Esophagus muscularis mucosa (tissue), 4 donors: ENCODE measurements at places on chromosomes 4 and X. TPM values are rescaled to one million over a fixed set of nuclear protein-coding genes. Genes with fewer than 3 reads are reported as not detected.

DNA sequence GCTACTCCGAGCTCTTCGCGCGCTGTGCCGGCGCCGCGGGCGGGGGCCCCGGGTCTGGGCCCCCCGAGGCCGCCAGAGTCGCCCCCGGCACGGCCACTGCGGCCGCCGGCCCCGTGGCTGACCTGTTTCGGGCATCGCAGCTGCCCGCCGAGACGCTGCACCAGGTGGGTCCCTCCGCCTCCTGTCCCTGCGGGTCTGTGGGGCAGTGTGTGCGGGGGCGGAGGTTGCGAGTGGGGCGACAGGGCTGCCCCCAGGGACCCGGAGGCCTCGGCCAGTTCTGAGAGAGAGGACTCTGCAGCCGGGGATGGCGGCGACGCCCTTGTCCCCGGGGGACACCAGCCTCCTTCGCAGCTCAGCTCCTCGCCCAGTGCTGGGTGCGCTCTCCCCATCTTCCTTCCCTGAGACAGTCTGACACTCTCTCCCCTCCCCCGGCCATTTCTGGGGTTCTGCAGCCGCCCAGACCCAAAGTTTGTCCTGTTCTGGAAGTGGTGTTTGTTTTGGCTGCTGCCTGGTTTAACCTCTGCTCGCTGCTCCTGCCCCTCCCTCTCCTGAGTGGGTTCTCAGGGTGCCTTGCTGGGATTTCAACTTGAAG is 609 bp downstream of the REPS2 start:
- no peak overlapping the region for H3K27ac ChIP-seq
- H3K4me3 ChIP-seq = peak overlapping the region; percentile 65
- H3K4me1 ChIP-seq = peaks cover 5% of the 10 kb centered on the region
- no peaks in the 10 kb centered on the region for H3K36me3 ChIP-seq
- no peak for DNase-seq

GRCh38 chrX:100494646-100495370 is 84.7 kb upstream of the PCDH19 start:
- DNase-seq = no peak
- H3K4me3 ChIP-seq = no peak overlapping the region
- H3K27me3 ChIP-seq = no peaks in the 10 kb centered on the region
- H3K4me1 ChIP-seq = no peaks in the 10 kb centered on the region
- H3K36me3 ChIP-seq = no peaks in the 10 kb centered on the region
- no peak overlapping the region for H3K27ac ChIP-seq

The PALLD gene
- total RNA-seq = 3,507 TPM

GRCh38 chr4:3341760-3342159 is 48.9 kb downstream of the RGS12 start:
- H3K27ac ChIP-seq = no peak overlapping the region
- peaks cover 9% of the 10 kb centered on the region for H3K36me3 ChIP-seq
- H3K4me3 ChIP-seq = no peak overlapping the region
- no peaks in the 10 kb centered on the region for H3K27me3 ChIP-seq
- no peak for DNase-seq
- H3K4me1 ChIP-seq = peaks cover 10% of the 10 kb centered on the region

The ZNF595 gene
- total RNA-seq = 12.8 TPM

The SYTL5 gene
- not detected for total RNA-seq

DNA sequence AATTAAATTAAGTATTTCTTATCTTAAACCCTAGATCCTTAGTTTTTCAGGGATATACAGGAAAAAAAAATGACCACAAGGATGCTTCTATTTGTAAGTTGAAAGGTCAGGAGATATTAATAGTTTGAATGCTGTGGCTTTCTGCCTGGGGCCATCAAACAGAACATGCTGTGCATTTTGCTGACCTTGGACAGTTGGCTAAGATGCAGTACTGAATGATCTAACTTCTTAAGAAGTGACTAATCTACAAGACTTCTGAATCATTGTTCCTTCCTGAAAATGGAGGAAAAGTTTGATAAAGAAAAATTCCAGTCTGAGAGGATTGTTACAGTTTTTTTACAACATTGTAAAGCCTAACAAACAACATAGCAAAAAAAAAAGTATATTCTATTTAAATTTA is 237.8 kb upstream of the JADE1 start:
- no peak overlapping the region for H3K4me3 ChIP-seq
- no peak for DNase-seq
- H3K4me1 ChIP-seq = peaks cover 35% of the 10 kb centered on the region
- H3K27me3 ChIP-seq = no peaks in the 10 kb centered on the region
- H3K36me3 ChIP-seq = no peaks in the 10 kb centered on the region

The NHSL2 gene
- total RNA-seq = 31.4 TPM

- no peak overlapping the region for H3K27ac ChIP-seq
- H3K36me3 ChIP-seq = no peaks in the 10 kb centered on the region
- no peaks in the 10 kb centered on the region for H3K27me3 ChIP-seq
Observed at GRCh38 chr4:153409412-153409811, 56.7 kb upstream of the TMEM131L start.

- peaks cover 80% of the 10 kb centered on the region for H3K36me3 ChIP-seq
- no peak overlapping the region for H3K4me3 ChIP-seq
- H3K27me3 ChIP-seq = no peaks in the 10 kb centered on the region
- no peaks in the 10 kb centered on the region for H3K4me1 ChIP-seq
- no peak overlapping the region for H3K27ac ChIP-seq
- DNase-seq = no peak
Observed at GRCh38 chr4:108029731-108030130, 40.0 kb downstream of the HADH start.

DNA sequence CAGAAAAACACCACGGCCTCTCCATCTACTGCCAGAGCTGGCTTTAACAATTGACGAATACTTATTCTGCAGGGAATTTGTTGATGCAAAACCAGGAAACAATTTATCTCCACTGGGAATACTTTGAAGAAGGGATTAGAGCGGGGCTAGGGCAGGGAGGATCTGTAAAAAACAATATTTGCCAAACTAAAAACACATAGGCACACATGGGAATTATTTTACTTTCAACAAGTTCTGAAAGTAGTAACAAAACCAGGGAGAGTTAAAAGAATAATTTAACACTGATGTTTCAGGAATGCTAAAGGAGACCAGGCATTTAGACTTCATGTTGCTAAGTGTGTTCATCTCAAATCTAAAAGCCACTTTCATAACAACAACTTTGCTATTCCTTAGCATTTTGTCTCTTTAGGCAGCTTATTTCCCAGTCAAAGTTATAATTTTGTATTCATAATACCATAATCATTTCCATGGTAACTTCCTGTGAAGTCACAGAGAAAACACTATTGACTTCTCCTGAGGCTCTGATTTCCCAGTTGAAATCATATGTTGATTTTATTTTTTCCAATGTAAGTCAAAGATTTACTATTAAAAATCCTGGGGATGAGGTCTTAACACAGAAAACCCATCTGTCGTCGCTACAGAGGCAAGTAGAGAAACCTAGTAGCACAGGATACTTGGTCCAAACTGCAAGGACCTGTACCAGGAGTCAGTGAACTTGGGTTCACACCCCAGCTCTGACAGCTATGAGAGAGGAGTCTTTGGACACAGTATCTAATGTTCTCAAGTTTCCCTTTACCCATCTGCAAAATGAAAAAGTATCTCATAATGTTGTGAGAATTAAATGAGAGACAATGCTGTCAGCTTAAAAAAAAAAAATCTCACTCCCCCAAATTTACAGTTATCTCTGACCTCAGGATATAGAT is 69.3 kb downstream of the SH3RF1 start:
- H3K4me1 ChIP-seq = peaks cover 38% of the 10 kb centered on the region
- no peak for DNase-seq
- H3K4me3 ChIP-seq = no peak overlapping the region
- no peaks in the 10 kb centered on the region for H3K36me3 ChIP-seq

GRCh38 chr4:124111922-124112321 is 600.6 kb downstream of the ANKRD50 start:
- no peaks in the 10 kb centered on the region for H3K4me1 ChIP-seq
- H3K27me3 ChIP-seq = no peaks in the 10 kb centered on the region
- no peak overlapping the region for H3K4me3 ChIP-seq
- no peak overlapping the region for H3K27ac ChIP-seq

DNA sequence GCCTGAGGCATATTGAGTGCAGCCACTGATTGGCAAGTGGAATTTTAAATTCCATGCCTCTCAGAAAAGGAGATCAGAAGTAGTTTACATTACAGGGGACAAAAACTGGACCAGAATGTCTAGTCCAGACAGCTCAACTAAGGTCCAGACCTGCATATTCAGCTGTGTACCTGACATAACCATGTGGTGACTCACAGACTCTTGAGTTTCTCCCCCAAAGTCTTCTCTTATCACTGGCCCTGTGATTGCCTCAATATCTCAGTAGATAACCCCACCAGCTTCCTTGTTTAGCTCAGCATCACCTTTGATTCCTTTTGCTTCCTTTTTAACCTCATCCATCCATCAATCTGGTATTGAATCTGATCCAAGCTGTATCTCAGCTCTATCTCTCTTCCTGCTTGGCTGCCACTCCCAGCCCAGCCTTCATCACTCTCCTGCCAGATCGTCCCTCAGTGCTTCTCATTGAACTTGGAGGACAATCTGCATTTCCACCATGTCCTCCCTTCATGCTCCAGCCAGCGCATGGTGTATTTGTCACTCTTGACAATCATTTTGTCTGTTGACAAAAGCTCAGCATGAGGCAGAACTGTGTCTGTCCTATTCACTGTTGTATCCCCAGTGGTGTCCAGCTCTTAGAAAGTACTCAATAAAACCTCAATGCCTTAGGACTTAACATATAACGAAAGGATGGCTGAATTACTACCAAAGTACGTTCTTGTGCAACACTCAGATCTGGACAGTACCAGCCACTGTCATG is 27.8 kb upstream of the SLC2A9 start:
- H3K27me3 ChIP-seq = no peaks in the 10 kb centered on the region
- no peak overlapping the region for H3K4me3 ChIP-seq
- no peak for DNase-seq
- H3K27ac ChIP-seq = no peak overlapping the region
- H3K4me1 ChIP-seq = peaks cover under 1% of the 10 kb centered on the region

- H3K4me3 ChIP-seq = no peak overlapping the region
- H3K27me3 ChIP-seq = no peaks in the 10 kb centered on the region
- H3K4me1 ChIP-seq = peaks cover 10% of the 10 kb centered on the region
- DNase-seq = no peak
- H3K36me3 ChIP-seq = no peaks in the 10 kb centered on the region
Observed at GRCh38 chr4:110484767-110485166, 8.8 kb downstream of the ENPEP start.

DNA sequence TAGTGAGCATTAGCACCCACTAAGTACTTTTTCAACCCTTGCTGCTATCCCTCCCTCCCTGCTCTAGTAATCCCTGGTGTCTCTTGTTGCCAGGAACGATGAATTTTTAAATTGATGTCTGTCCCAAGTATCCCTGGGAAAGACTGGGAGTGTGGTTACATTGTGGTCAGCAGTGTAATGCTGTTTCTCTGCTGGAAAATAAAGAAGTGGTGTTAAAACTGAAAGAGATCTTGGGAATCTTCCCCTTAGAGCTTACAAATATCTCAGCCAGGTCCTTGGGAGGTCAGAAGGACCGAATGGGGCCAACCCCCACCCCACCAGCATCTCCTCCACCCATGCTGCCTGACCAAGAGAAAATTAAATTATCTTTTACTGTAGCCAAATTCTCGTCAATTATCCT is 174.5 kb upstream of the MXRA5 start:
- no peaks in the 10 kb centered on the region for H3K4me1 ChIP-seq
- H3K27me3 ChIP-seq = no peaks in the 10 kb centered on the region
- no peak overlapping the region for H3K27ac ChIP-seq
- no peak overlapping the region for H3K4me3 ChIP-seq

The CFAP299 gene
- total RNA-seq = 2.5 TPM

GRCh38 chr4:152278505-152279233 is 257.2 kb downstream of the FBXW7 start:
- no peaks in the 10 kb centered on the region for H3K27me3 ChIP-seq
- H3K27ac ChIP-seq = no peak overlapping the region
- H3K36me3 ChIP-seq = no peaks in the 10 kb centered on the region
- no peaks in the 10 kb centered on the region for H3K4me1 ChIP-seq
- peak; percentile 45 for DNase-seq

- no peaks in the 10 kb centered on the region for H3K27me3 ChIP-seq
- no peak for DNase-seq
- H3K36me3 ChIP-seq = peaks cover 14% of the 10 kb centered on the region
- peaks cover 6% of the 10 kb centered on the region for H3K4me1 ChIP-seq
Observed at GRCh38 chrX:53435997-53436396, 1.8 kb upstream of the HSD17B10 start.

DNA sequence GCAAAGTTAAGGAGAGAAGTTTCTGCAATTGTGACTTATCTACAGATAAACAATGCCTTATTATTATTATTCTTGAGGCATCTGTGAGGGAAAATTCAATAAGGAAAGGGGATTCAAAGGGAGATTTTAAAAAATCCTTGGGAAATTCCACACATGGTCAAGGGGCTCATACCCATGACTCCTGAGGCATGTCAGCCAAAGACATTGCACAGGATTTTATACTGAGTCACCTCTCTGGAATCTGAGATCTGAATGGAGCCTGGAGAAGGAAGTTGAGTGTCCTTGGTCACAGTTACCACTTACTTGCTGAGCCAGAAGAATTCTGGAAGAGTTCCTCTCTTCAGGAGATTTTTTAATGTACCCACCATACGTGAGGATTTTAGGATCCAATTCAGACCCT is 14.4 kb upstream of the CXCL8 start:
- no peak overlapping the region for H3K4me3 ChIP-seq
- H3K27ac ChIP-seq = no peak overlapping the region
- no peaks in the 10 kb centered on the region for H3K27me3 ChIP-seq
- no peaks in the 10 kb centered on the region for H3K4me1 ChIP-seq
- no peaks in the 10 kb centered on the region for H3K36me3 ChIP-seq

The MRFAP1L1 gene
- 55.2 TPM for total RNA-seq
